ENCODE measurements at places on chromosomes 5 and 9.
A peak's percentile ranks its signal among the peaks of the same experiment; 100 is the strongest.

- DNase-seq: no peak
Observed at GRCh38 chr9:129131300-129132145, 20.3 kb downstream of the PTPA start.

DNA sequence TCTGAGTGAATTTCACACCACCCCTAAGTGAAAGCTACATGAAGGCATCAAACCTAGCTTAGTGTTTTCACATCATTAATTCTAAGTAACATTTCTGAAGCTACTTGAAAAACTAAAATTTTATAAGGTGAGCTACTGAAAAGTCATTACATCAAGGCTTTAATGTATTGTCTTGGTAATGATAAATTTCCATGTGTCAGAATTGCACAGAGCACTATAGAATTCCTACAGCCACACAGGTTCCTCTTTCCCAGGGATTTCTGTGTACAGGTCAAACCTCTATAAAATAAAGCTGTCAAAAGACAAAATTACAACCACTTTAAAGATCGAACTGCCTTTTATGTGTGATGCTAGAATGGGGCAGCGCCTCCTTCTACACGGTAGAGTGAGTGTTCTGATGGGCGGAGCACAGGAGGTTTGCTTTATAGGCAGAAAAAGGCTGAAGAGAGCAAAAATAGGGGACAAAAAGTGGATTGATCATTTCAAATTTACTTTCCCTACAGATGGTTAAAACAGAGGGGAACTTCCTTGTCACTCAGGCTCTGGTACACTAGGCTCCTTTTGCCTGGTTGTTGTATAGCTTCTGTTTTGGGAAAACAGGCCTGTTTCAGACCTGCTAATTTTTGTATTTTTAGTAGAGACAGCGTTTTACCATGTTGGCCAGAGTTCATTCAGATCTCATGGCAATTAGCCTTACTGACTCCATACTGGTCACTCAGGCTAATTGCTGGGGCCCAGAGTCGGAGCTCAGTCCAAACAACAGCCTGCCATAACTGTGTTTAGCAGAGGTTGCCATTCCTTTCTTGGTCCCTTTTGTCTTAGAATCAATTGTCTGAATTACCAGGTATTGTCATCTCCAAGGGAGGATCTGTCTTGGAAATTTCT lies 102.5 kb upstream of the BASP1 start:
- no peak for DNase-seq

GRCh38 chr9:16828340-16829281 lies 41.9 kb downstream of the BNC2 start:
- no peak for DNase-seq

- DNase-seq: peak; percentile 78
Observed at GRCh38 chr5:127943061-127943371, 140.6 kb upstream of the SLC12A2 start.

- DNase-seq: no peak
Observed at GRCh38 chr5:140261403-140262171, 41.3 kb downstream of the PFDN1 start.

DNA sequence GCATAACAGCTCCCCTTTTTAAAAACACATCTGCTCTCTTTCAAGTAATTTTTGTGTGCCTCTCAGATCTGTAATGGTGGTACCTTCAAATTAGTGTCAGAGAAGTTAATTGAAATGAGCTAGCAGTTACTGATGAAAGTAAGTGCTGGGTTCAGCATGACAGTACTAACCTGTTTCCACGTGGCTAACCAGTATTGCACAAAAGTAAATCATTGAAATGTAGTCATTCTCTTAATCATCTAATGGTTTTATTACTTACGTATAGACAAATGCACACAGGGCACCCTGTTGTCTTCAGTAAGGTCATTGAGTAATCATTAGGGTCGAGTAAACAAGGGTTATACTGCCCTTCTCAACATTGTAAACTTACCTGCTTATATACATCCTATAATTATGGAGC lies 157.8 kb upstream of the PRR16 start:
- no peak for DNase-seq

DNA sequence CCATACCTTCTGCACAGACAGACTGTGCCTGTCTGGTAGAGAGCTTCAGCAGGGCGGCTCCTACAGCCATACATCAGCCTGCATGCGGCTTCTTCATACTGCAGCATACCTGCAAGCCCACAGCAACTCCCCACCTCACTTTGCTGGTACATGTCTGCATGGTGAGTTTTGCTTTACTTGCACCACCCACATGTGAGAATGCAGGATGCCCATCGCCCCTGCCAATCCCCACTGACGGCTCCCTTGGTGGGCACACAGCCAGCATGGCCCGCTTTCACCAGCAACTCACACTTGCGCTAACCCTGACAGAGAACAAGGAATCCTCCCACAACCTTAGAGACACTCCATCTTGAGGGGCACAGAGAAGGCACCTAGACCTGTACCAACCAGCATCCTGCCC lies 114.9 kb downstream of the DTWD2 start:
- DNase-seq: no peak

Data from esophagus muscularis mucosa (tissue), 4 donors.